ENCODE measurements at places on chromosomes 2 and 18.

- DNase-seq: no peak
Measured at GRCh38 chr18:4241090-4241617, 214.0 kb downstream of the DLGAP1 start.

DNA sequence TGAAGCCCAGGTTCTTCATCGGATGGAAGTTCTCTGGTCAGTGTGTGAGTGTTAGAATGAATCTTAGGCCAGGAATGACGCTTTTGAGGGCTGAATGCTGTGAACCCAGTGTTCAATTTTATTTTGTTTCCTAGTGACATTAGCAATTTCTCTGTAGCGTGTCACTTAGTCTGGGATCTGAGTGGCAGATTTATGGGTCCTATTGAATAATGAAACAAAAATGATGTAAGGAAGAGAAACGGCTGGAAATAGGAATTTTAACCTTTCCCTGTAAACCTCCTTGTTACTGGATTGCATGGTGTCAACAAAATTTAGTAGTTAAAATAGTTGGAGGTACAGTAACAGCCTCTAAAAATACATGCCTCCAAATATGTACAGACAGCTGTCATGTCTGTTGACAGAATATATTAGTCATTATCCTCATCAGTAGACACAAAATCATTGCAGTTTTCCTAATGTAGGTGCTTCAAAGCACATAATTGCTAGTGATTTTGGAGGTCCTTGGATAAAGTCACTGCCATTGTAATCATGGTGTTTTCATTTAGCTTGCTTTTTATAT is 223.8 kb upstream of the SPRED2 start:
- DNase-seq: no peak

DNA sequence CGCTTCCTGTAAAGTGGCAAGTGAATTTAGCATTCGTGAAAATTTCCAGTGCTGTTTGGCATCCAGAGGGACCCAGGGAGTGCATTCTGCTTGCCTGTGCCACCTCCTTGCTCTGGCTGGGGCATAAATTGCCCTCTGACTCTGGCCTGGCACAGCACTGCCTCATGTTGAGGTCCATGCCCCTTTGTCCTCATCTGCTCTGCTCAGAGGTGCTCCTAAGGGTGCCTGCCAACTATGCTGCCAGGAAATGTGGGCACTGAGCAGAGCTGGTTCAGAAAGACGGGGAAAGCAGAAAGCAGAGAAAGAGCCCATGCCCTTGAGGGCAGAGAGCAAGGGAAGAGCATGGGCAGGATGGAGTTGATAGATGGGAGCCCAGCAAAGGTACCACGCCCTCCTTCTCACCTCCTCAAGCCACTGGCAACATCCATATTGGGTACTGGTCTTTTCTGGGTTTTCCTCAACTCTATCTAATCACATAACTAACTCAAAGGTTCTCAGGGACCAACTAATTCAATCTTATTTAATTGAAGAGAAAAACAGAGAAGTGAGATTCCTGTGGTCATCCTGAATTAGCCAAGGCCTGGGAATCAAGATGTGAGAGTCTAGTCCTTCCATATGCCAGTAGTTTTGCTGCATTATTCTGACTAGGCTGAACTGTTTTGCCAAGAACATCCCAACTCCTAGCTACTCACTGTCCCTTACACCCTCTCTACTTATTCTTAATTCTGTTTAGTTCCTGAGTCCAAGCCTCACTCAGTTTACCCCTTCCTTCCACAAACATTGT is 441.5 kb upstream of the TNP1 start:
- no peak for DNase-seq

DNA sequence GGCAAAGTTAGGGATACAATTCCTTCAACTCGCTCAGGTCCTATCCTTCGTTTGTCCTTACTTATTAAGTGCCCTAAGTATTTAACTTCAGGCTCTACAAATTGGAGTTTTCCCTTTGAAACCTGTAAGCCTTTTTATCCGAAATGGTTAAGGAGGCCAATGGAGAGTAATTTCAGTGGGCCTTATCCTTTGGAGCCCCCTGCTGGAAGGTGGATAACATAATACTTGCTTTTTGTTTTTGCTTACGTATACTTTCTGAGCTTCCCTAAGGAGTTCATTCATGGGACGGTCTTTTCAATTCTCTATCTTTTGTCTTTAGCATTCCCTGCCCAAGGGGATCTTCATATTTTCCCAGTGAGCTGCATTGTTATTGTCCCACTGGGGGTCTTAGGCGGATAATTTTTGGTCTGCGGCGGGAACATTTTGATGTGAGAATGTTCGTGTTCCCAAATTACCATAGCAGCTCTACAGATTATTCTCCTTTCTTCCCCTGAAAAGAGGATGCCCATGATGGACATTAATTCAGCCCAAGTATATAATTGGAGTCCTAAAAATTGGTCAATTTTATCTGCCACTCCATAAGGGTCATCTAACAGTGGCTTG is 34.4 kb upstream of the TRAPPC8 start:
- DNase-seq: no peak

GRCh38 chr18:23689031-23689615 is at the start of gene LAMA3:
Gene LAMA3, plus strand, starts transcription at chr18:23689453. Its CDS starts 231 bp downstream, at chr18:23689684.
- DNase-seq: peak; percentile 72

GRCh38 chr2:171505374-171505773 is 16.9 kb upstream of the CYBRD1 start:
- no peak for DNase-seq

DNA sequence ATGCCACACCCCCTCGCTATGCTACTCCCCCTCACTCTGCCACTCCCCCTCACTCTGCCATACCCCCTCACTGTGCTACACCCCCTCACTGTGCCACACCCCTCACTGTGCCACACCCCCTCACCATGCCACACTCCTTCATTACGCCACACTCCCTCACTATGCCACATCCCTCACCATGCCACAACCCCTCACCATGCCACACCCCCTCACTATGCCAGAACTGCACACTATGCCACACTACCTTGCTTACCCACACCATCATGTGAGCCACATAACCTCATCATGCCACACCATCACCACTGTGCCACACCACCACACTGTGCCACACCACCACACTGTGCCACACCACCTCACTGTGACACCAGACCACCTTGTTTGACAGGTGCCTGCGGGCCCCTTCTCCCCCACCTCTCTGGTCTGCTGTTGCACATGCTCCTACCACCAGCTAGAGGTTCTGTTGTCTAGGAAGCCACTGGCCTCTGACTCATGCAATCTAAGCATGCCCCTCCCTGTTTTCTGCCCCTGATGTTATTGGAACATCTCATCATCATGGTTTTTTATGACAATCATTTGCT is 22.0 kb downstream of the MARCHF4 start:
- no peak for DNase-seq

DNA sequence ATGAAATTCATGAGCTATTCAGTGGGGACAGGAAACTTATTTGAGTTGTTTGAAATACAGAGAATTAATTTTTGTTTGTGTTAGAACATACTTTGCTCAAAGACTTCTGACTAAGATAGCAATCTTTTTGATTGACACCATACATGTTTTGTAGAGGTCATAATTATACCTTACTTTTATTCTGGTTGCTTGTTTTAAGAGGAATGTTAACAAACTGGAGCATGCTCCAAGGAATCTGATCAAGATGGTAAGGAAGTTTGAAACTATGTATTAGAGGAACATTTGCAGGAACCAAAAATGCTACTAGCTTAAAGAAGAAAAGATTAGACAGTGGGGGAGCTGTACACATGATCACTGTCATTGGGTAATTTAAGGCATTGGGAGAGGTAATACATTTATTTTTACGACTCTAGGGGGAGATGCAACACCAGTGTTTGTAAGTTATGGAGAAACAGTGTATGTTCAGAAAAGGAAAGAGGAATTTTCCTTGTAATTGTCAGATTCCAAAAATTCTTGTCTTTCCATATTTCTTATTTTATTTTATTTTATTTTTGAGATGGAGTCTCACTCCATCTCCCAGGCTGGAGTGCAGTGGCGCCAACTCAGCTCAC is 8.0 kb downstream of the AGFG1 start:
- no peak for DNase-seq

GRCh38 chr2:40282428-40282827 is 169.5 kb downstream of the SLC8A1 start:
- DNase-seq: no peak

DNA sequence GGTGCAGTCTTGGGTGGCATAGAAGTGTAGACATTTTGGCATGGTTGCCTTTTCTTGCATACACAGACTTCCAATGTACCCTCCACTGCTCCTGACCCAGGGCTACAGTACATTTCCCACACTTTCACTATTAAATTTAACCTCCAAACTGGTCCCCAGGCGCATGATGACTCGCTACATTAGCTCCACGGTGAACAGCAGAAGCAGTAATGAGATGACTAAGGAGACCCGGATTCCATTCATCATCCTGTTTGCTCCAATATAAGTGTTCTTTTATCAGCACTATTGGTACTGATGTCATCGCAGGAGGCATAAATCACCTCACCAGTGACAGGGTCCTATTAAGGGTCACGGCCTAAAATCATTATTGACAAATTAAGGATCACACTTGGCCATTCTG is 316.5 kb downstream of the EN1 start:
- no peak for DNase-seq

DNA sequence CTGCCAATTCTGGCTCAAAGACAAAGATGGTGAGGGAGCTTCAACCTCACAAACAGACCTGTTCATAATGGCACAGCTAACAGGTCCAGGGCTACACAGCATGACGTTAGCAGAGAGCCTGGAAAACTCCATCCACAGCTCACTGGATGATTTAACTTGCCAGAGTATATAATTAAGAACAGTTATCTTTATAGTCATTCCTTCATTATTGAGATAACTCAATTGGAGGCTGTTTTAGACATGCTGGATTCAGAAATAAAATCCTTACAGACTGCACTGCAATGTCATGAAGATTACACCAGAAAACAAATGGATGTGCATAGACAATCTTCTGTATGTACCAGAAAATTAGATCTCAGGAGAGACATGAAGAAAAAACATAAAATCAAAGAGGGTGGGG is 55.1 kb upstream of the LYPD1 start:
- no peak for DNase-seq

DNA sequence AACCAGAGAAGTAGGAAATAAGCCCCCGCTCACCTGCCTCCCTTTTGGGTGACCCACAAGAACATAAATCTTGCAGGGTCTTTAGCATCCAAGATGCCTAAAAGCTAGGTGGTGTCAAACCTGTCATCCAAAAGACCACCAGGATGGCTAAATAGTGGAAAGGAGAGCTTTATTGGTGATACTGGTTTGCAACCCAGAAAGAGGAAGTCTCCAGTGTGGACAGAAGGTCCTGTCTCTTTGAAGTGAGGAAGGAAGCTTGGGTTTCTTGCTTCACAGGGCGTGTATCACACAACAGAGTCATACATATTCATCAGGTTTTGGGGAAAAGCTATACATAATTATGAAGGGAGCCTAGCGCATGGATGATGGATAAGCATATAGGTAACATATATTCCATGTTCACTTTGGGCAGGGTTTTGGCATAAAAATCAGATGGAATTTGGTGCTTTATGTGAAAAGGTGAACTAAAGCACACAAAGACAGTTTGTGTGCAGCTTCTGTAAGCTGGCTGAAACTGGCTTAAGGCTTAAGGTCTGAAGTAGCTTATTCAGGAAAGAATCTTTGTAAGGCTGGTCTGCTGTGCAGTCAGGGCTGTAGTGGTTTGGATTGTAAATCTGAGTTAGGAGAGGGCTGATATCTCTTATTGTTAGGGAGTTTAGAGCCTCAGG is 102.2 kb upstream of the MSH2 start:
- no peak for DNase-seq

DNA sequence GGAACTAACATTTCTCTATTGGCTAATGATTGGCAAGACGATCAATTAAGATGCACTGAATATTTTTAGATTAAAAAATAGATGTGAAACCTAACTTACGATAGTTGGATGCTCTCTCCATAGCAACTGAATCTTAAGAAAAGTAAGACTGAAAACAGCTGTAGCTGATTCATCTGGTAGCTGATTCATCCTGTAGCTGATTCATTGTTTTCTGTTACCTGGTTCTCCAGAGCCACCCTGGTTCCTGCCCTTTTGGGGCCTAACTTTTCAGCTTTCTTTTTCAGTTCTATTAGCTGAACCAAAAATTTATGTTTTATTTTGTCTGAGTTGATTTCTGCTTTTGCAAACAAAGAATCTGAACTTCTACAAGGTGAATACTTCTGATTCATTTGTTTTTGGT is 22.7 kb upstream of the SPR start:
- no peak for DNase-seq

GRCh38 chr2:241937297-241937696 is 67.8 kb downstream of the RTP5 start:
- no peak for DNase-seq

GRCh38 chr18:57062844-57063243 is 84.0 kb upstream of the BOD1L2 start:
- no peak for DNase-seq

DNA sequence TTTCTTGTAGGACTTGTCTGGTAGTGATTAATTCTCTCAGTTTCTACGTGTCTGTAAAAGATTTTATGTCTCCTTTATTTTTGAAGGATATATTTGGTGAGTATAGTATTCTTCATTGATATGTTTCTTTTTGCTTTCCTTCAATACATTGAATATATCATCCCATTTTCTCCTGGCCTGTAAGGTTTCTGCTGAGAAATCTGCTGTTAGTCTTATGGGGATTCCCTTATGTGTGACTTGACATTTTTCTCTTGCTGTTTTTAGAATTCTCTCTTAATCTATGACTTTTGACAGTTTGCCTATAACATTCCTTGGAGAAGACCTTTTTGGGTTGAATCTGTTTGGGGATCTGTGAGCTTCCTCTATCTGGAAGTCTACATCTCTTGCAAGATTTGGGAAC is 281.0 kb upstream of the MEIS1 start:
- DNase-seq: no peak

DNA sequence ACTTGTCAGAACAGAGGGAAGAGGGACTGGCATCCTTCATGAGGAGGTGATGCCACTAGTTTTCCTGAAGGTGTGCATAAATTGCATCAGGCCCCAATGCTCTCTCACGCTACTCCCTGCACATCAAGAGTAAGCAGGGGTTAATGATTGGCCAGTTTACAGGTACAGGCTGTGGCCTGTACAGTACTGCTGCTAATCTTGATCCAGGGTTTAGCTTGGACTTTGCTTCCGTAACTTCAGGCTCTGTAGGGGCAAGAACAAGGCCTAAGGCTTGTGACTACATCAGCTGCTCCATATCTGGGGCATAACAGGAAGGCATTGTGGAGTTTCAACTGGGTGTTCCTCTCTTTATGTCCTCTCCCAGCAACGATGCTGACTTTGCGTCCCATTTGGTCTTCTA is 96.8 kb upstream of the FZD7 start:
- no peak for DNase-seq
